Adipose tissue (tissue), 3 donors: ENCODE measurements at places on chromosomes 1 and 21. TPM values are rescaled to one million over a fixed set of nuclear protein-coding genes. Genes with fewer than 3 reads are reported as not detected.

SYPL2 gene
- 1.2 TPM for polyA plus RNA-seq

S100A11 gene
- 1,637 TPM for polyA plus RNA-seq

OPTC gene
- polyA plus RNA-seq: not detected

MX2 gene
- 2.4 TPM for polyA plus RNA-seq

MSH4 gene
- 0.10 TPM for polyA plus RNA-seq

AGRN gene
- 12.5 TPM for polyA plus RNA-seq

TBX19 gene
- polyA plus RNA-seq: 0.79 TPM

LRRC38 gene
- polyA plus RNA-seq: 0.04 TPM

TEX38 gene
- polyA plus RNA-seq: not detected

CACNA1S gene
- not detected for polyA plus RNA-seq

CDA gene
- polyA plus RNA-seq: 29.8 TPM

MAP3K21 gene
- polyA plus RNA-seq: 8.3 TPM

ORC1 gene
- 0.30 TPM for polyA plus RNA-seq

AMY1C gene
- 0.06 TPM for polyA plus RNA-seq

F13B gene
- polyA plus RNA-seq: not detected

MAGI3 gene
- polyA plus RNA-seq: 3.8 TPM

HRNR gene
- not detected for polyA plus RNA-seq

AIRE gene
- not detected for polyA plus RNA-seq

CCDC185 gene
- polyA plus RNA-seq: not detected

AVPR1B gene
- 0.14 TPM for polyA plus RNA-seq

LCK gene
- polyA plus RNA-seq: 3.3 TPM

EXTL1 gene
- polyA plus RNA-seq: 0.34 TPM

AMPD1 gene
- not detected for polyA plus RNA-seq

CFHR5 gene
- not detected for polyA plus RNA-seq

CTPS1 gene
- 12.4 TPM for polyA plus RNA-seq

BCL2L15 gene
- polyA plus RNA-seq: 0.11 TPM

LAD1 gene
- polyA plus RNA-seq: 23.0 TPM

CHODL gene
- 1.1 TPM for polyA plus RNA-seq

SPRR2E gene
- not detected for polyA plus RNA-seq

KPNA6 gene
- 5.9 TPM for polyA plus RNA-seq

OR10T2 gene
- polyA plus RNA-seq: not detected

EFNA4 gene
- 1.7 TPM for polyA plus RNA-seq

NECTIN4 gene
- 3.3 TPM for polyA plus RNA-seq

P3H1 gene
- 12.9 TPM for polyA plus RNA-seq

ANKRD45 gene
- polyA plus RNA-seq: 0.26 TPM

C1orf94 gene
- polyA plus RNA-seq: not detected

FCGR3A gene
- polyA plus RNA-seq: 32.5 TPM

INTS11 gene
- 117 TPM for polyA plus RNA-seq

RPE65 gene
- not detected for polyA plus RNA-seq

GPR157 gene
- polyA plus RNA-seq: 3.7 TPM

CR1 gene
- polyA plus RNA-seq: 0.44 TPM

KLHDC7A gene
- polyA plus RNA-seq: 1.1 TPM

HAO2 gene
- polyA plus RNA-seq: not detected

SMYD2 gene
- 23.1 TPM for polyA plus RNA-seq

PLPPR4 gene
- polyA plus RNA-seq: 1.0 TPM

ITPKB gene
- 17.0 TPM for polyA plus RNA-seq

GALE gene
- polyA plus RNA-seq: 36.2 TPM

ADGRL2 gene
- polyA plus RNA-seq: 28.8 TPM

HES2 gene
- 0.18 TPM for polyA plus RNA-seq

TLCD4 gene
- 2.1 TPM for polyA plus RNA-seq

IVL gene
- polyA plus RNA-seq: 0.40 TPM

ADORA1 gene
- 10.1 TPM for polyA plus RNA-seq

ACTA1 gene
- 18.4 TPM for polyA plus RNA-seq

FAM151A gene
- 0.46 TPM for polyA plus RNA-seq

RAB29 gene
- 19.3 TPM for polyA plus RNA-seq

LCE3D gene
- not detected for polyA plus RNA-seq

MORN1 gene
- polyA plus RNA-seq: 3.1 TPM

CHIA gene
- 14.0 TPM for polyA plus RNA-seq

CHIT1 gene
- polyA plus RNA-seq: 0.07 TPM
